ENCODE measurements at places on chromosomes 7 and 10.
A peak's percentile ranks its signal among the peaks of the same experiment; 100 is the strongest.

- no peak for DNase-seq
These were observed 41.5 kb upstream of the CXCL12 start for GRCh38 chr10:44426247-44427034.

DNA sequence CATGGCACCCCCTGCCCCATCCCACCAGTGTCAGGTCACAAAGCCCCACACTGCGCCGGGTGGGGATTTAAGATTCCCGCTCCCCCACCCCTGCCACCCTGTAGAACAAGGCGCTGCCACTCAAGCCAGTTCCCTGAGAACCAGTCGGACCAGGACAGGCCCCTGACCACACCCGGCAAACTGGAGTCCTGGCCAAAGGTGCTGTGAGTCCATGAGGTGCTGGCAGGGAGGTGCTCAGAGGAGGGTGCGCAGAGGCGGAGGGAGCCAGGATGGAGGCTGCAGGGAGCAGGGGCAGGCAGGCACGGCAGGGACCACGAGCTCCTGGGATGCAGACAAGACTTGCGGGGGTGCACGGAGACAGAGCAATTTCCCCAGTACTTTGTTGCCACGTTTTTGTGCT is 19.7 kb upstream of the GDI2 start:
- DNase-seq, result no peak

DNA sequence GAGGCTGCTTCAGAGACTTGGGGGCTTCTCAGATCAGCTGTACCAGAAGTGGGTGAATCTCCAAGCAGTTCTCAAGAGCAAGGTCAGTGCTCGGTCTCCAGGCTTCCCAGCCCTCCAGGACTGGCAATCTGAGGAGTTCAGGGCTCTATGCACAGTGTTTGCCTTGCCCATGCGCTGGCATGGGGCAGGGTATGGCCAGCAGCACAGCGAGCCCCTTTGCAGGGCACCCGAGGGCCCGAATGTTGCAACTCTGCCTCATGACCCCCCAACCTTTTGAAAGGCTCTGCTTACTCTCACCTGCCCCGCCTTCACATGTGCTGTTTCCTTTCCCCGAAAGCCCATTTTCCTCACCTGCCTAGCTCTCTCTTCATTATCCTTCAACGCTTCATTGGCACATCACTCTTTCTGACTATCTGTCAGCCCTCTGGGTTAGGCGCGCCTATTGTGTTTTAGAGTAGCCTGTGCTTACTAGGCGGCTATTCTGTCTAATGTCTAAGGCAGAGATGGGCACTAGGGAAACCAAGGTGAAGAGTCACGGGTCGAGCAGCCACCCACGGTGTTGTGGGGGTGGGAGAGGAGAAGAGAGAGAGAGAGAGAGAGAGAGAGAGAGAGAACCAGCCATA is 83.6 kb downstream of the WDFY4 start:
- DNase-seq, result no peak

DNA sequence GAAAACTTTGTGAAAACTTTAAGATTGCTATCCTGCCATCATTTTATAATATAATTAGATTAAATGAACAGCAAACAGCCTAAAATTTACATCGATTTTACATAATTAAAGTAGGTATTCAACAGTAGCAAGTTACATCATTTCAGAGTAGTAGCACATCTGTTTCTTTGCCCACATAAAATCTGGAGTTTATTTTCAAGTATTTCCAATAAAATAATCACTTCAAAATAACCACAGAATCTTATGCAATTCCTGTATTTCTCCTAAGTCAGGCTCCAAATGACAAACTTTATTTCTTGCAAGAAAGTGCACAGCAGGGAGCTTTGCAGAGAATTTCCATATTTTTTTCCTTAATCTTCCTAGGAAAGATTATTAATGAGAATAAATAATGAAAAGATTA is 82.6 kb downstream of the CUBN start:
- no peak for DNase-seq

DNA sequence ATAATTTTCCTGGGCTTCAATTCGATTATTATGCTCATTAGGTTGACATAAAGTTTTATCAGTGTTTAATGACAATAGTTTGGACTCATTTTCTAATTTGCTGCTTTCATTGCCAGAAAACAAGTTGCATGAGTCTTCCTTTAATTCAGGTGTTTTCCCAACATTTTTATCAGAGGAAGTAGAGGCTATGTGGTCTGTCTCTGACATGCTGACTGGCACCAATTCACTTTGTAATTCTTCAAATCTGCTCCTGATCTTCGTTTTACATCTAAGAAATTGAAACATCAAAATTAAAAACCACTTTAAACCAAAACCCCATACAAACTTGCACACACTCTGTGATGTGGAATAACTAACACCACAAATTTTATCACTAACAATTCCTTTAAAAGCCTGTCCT is 10.9 kb downstream of the CCDC186 start:
- DNase-seq, result no peak

GRCh38 chr7:150737265-150738055 is at the start of gene GIMAP5:
Gene GIMAP5, plus strand, starts transcription at chr7:150737418. Its CDS starts 3,467 bp downstream, at chr7:150740885.
- no peak for DNase-seq

- DNase-seq, result no peak
These were observed 83.0 kb downstream of the ZNF365 start for GRCh38 chr10:62457196-62457595.

DNA sequence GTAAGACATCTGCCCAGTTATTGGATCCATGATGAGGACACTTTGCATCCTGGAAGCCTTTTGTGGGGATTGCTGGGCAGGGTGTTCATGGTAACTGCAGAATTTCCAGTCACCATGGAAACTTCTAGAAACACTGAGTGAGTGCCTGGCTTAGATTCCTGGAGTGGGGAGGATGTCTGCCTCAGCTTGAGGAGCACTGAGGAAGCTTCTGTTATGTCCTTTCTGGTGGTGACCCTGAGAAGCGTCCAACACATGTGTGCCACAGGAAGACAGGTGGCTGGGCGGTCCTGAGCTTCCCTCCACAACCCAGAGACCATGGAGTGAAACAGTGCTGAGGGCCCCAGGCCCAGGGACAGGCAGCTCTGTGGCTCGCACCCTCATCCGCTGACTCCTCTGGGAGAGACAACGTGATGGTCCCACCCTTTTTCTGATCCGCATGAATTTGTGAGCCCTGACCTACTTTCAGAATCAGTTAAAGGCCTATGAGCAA is 191.8 kb upstream of the CXCL12 start:
- DNase-seq, result no peak

GRCh38 chr7:66741-67140 is 125.6 kb upstream of the FAM20C start:
- DNase-seq, result no peak

GRCh38 chr7:157559596-157560257 is 222.9 kb downstream of the DNAJB6 start:
- no peak for DNase-seq

DNA sequence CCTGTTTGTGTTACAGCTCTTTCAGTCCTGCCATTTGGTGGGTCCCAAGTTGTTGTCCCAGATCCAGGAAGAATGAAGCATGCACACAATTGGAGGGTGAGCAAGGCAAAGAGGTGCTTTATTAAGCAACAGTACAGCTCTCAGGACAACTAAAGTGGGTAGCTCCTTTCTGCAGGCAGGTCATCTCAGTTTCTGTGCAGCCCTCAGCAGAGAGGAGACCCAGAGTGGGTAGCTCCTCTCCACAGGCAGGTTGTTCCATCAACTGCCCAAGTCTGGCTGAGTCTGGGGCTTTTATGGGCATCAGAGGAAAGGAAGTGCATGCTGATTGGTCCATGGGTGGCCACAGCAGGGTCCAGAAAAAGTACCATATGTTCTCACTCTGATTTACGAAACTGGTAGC is 624.5 kb downstream of the LRMDA start:
- DNase-seq, result no peak

DNA sequence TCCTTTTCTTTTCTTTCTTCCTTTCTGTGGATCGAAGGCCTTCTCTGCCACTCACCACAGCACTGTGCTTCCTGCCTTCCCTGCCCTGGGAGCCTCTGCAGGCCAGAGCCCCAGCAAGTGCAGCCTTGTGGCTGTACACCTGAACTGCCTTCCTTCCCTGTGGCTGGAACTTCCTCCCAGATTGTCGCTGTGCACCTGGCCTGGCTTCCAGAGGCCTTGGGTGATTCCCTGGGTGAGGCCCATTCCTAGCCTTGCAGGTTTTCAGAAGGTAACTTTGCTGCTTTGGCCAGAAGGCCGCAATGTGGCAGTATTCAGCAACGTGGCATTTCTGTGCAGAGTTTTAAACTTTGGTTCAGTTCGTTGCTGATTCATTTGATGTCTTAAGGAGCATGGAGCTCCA is 50.1 kb upstream of the RASGEF1A start:
- DNase-seq, result no peak

DNA sequence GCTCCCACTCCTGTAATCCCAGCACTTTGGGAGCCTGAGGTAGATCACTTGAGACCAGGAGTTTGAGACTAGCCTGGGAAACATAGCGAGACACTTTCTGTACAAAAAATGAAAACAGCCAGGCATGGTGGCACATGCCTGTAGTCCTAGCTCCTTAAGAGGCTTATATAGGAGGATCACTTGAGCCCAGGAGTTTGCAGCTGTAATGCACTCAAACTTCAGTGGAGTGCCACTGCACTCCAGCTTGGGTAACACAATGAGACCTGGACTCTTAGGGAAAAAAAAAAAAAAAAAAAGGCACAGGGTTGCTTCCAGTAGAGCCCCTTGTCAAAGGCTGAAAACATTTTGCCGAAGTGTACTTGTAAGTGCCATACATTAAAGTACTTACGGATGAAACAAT is 195.3 kb downstream of the PHTF2 start:
- no peak for DNase-seq

DNA sequence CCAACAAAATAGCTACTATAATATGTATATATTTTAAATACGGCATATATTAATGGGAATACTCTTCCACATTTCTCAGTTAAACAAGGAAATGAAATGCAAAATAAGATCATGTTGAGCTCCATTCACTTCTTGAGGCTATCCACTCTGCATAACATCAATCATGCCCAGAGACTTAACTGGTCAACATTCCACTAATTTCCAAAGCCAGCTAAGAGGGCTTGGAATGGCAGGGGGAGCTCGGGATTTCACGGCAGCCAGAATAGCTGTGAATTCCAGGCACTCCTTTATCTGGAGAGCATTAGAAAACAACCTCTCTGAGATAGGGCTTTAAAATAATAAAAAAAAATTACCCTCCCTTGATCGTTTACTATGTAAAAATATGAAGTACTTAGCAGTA is 194.9 kb upstream of the CDCA7L start:
- peak; percentile 20 for DNase-seq

- no peak for DNase-seq
These were observed 805 bp downstream of the MSRB2 start for GRCh38 chr10:23095966-23096801.

DNA sequence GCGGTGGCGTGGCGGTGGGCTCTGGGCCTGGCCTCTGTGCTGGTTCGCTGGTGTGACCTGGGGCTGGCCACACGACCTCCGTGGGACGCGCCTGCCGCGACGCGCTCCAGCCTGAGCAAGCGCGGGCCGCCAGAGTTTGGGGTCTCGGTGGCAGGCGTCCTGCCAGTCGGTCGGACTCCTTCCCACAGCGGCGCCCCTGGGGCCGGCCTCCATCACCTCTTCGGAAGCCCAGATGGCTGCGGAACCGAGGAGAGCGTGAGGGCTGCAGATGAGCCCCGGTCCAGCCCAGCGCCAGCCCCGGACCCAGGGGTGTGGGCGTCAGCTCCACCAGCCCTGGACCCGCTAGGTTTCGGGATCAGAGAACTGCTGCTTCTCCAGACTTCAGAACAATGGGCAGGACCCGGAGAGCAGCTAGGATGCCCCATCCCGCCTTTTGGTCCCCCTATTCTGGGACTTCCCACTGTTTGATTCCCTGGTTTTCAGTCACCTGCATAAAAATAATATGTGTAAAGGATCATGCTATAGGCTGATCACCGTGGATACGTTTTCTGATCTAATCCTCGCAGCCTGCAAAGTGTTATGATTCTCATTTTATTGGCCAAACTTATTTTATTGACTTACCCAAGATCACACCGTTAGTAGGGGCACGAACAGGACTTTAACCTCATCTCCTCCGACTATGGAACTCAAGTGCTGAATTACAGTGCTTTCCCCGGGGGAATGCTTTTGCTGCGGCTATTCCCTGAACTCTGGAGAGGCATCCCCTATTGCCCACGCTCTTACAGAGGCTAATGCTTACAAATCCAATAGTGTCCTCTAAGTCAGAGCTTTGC is 2.8 kb downstream of the CYP26C1 start:
- DNase-seq, result no peak

DNA sequence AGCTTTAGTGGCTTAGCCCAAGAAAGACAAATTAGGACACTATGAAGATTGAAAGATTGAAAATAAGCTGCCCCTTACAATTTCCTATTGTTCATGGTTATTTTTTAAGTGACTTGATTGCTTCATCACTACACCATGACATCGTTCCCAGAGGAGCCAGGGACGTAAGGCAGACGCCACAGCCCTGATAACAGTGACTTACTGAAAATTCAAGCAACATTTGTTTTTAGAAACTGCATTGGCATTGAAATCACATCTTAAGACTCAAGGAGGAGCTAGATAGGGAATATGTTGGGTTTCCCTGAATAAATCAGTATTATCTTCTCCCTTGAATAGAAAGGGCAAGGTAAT is 38.7 kb upstream of the ANK3 start:
- no peak for DNase-seq

- DNase-seq, result no peak
These were observed 125.3 kb downstream of the CHCHD3 start for GRCh38 chr7:132956556-132956955.

- no peak for DNase-seq
These were observed 16.2 kb upstream of the NME8 start for GRCh38 chr7:37832194-37832593.

Measured in iPS DF 19.7 (cell line).